ENCODE measurements at places on chromosomes 2 and 18. TPM values are rescaled to one million over a fixed set of nuclear protein-coding genes. Genes with fewer than 3 reads are reported as not detected.

PPP1R1C gene
- not detected for total RNA-seq

- no peak overlapping the region for H3K4me3 ChIP-seq
- no peaks in the 10 kb centered on the region for H3K27me3 ChIP-seq
- H3K4me1 ChIP-seq = no peaks in the 10 kb centered on the region
Measured at GRCh38 chr2:47631792-47632398, 151.1 kb upstream of the MSH6 start.

ANTXR1 gene
- not detected for total RNA-seq

WDR54 gene
- 41.0 TPM for total RNA-seq

DNA sequence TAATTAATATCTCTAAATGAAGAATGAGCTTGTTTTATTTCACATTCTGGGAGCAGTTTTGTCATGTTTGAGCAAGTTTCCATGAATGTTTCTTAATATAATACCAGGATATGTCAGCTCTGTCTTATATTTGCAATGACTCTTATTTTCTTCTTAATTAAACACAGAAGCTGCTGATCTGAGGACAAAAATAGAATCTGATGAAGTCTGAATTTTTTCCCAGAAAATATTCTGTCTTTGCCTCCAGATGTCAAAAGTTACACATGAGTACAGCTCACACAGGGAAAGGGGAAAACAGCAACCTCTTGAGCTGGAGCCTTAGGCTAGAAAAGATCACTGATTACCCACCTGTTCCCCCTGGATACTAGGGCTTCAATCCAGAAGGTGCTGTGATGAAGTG lies 606.6 kb upstream of the SYT4 start:
- no peak for DNase-seq
- no peaks in the 10 kb centered on the region for H3K4me1 ChIP-seq
- no peak overlapping the region for H3K4me3 ChIP-seq

MYO5B gene
- total RNA-seq = not detected

- H3K27ac ChIP-seq = peak overlapping the region; percentile 15
- H3K36me3 ChIP-seq = no peaks in the 10 kb centered on the region
- DNase-seq = peak; percentile 45
Measured at GRCh38 chr18:70683263-70683662, 394.4 kb downstream of the SOCS6 start.

Measured in CD4-positive, alpha-beta memory T cell (primary cell).